ENCODE measurements at places on chromosomes 7 and 10.

DNA sequence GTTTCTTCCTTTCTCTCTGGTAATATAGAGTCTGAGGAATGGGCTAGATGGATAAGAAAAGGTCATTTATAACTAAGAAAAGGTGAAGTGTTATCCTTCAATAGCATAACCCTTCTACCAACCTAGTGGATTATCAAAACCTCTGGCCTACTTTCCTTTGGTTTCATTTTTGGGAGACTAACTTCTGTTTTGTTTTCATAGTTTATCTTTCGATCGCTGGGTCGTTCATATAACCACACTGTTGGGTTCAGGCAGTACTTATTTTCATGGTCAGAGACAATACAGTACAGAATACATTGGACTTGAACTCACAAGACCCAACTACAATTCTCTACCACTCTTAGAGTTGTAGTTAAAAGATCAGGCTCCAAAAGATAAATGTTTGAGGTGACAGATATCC is 86.5 kb downstream of the UBE2H start:
- DNase-seq, result no peak

DNA sequence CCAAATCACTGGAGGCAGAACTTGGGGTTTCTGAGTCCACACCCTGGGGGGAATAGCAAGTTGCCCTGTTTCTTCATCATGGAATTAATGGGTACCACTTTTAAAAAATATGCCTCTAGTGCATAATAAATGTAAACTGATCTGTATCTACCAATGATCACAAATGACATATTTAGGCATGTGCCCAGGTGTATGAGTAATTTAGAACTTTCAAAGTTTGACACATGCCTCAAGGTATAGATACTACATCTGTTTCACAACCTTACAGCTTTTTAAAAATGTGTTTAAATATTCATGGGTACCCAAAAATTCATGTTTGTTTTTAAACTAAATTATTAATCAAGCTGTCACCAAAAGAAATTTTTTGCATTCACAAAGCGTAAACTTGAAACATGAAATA is 226.0 kb downstream of the KIAA1217 start:
- no peak for DNase-seq

DNA sequence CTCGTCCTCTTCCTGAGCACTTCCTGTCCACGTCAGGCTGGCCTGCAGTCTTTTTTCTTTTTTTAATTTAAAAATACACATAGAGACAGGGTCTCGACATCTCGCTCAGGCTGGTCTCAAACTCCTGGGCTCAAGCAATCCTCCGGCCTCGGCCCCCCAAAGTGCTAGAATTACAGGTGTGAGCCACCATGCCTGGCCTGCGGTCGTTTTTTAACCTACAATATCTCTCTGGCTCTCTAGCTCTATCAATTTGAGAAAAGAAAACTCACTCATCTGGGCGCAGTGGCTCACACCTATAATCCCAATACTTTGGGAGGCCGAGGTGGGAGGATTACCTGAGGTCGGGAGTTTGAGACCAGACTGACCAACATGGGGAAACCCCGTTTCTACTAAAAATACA is 4.0 kb upstream of the OAT start:
- DNase-seq, result no peak

DNA sequence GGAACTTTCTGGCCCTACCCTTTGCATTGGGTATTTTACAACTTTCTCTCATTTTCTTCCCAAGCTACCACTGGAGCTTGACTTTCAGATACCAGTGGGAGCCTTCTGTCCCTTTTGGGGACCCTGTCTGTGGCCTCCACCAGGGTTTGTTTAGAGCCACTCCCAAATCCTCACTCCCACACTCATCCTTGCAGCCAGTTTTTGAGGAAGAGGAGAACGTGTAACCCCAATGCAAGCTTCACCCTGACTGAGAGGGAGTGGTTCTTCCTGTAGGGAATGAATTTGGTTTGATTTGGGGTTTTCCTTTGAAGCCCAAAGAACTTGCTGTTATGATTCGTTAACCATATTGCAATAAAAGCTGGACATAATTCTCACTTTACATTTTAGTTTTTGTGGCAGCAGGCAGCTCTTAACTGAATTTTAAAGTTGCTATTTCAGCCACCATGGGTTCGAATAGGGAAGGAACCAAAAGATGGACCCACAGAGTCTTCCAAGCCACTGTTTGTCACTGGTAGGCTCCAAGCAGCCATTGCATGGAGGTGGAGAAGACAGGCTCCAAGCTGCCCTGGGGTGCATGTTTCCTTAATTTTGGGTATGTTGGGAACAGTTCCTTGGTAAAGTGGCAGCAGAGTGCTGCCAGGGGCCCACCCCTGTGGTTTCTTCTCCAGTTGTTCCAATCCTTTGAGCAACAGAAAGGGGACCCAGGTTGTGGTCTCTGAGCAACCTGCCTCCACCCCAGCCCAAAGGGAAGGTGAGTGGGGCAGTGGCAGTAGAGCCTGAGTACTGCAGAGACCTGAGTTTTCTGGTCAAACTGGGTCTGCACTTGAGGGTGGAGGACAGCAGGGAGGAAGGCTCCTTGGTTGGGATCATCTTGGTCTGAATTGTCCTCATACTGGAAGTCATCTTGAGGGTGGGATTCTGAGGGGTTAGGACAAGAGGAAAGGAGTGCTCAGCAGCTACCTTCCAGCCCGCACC is 5.1 kb downstream of the EVX1 start:
- no peak for DNase-seq

GRCh38 chr10:68087685-68088401 is 12.8 kb upstream of the HERC4 start:
- no peak for DNase-seq

- DNase-seq, result no peak
Measured at GRCh38 chr10:132412316-132413192, 15.6 kb downstream of the PWWP2B start.

GRCh38 chr10:85888004-85888403 is 478.6 kb downstream of the GRID1 start:
- DNase-seq, result no peak

DNA sequence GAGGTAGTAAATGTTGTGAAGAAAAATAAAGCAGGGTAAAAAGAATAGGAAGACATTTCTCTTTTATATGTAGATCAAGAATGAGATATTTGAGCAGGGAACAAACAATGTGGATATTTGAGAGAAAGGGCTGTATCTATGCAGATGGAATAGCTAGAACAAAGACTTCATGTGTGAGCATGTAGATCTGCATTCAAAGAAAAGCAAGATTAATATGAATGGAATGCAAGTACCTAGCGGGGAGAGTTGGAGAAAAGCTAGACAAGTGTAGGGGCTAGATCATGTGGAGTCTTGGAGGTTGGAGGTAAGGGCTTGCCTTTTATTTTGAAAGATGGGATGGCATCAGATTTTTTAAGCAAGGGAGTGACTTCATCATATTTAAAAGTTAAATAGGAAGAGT is 27.1 kb downstream of the SHOC2 start:
- no peak for DNase-seq

DNA sequence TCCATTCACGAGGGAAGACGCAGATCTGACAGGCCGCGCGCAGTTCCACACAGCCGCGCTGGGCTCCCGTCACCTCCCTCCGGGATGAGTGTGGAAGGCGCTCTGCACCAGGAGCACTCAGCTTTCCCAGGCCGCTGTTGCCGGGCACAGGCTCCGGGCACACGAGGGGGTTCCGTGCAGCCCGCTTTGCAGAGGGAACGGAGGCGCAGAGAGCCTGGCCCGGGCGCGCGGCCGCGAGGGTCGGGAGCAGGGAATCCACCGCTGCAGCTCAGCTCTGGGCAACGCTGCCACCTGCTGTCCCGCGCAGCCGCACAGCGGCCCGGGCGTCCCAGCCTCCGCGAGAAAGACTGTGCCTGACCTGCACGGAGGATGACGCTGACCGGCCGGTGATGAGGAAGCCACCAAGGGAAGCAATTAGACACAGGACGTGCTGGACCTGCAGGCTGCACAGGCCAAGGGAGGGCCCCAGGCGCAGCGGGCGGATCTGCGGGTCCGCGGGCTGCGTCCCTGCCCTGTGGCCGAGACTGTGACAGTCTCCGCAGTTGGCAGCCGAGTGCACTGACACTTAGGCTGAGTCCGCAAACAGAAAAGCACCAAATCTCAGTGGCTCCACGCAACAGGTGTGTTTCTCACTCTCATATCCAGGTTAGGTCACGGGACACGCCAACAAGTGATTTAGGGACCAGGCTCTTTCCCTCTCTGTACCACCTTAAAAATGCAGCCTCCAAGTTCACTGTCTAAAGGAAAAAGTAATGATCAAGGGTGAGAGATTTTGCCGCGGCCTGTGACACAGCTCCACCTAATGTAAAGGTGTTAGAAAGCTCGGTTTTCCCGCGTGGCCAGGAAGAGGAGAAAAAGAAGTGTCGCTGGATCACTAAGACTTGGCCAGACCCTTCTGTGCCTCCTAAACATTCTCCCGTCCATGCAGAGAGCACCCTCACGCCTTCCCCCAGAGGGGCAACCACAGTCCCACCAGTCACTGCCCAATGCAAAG is 94.5 kb downstream of the SEC61G start:
- DNase-seq, result no peak

GRCh38 chr10:82468453-82468852 is 593.5 kb downstream of the NRG3 start:
- DNase-seq, result no peak

GRCh38 chr10:71747551-71748523 is 25.5 kb downstream of the VSIR start:
- DNase-seq, result no peak

- DNase-seq, result no peak
Measured at GRCh38 chr10:11603741-11604140, 7.7 kb downstream of the USP6NL start.

DNA sequence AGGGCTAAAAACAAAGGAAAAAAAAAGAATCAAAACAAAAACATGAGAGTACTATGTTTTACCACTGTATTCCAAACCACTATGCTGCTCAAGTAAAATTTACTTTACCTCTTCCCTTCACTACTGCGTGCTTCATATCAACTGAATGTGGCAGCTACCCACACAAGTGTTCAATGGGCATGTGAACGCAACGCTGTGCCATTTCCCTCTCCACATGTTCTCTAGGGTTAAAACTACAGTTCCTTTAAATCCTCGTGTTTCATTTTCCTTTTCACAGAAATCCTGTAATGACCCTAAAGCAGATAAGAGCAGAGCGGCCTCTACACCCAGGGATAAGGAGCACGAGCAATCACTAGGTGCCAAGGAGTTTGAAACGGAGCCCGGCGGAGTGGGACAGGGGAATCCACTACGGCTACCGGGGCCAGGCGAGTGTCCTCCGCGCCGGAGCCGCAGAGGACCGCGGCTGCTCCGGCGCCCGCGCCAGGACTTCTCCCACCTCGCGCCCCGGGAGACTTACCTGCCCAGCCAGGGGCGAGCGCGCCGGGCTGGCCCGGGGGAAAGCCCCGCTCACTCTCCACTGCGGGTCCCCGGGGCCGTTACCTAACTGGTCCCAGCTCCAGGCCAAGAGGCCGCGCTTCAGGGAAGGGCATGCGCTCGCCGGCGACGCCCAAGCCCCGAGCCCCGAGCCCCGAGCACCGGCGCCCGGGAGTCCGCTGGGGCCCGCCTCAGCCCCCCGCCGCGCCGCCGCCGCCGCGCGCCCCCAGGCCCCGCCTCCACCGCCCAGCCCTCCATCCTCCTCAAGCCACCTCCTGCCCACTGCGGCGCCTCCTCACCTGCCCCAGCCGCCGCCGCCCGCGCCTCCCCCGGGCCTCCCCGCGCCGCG is 711 bp downstream of the NAMPT start:
- peak; percentile 59 for DNase-seq

DNA sequence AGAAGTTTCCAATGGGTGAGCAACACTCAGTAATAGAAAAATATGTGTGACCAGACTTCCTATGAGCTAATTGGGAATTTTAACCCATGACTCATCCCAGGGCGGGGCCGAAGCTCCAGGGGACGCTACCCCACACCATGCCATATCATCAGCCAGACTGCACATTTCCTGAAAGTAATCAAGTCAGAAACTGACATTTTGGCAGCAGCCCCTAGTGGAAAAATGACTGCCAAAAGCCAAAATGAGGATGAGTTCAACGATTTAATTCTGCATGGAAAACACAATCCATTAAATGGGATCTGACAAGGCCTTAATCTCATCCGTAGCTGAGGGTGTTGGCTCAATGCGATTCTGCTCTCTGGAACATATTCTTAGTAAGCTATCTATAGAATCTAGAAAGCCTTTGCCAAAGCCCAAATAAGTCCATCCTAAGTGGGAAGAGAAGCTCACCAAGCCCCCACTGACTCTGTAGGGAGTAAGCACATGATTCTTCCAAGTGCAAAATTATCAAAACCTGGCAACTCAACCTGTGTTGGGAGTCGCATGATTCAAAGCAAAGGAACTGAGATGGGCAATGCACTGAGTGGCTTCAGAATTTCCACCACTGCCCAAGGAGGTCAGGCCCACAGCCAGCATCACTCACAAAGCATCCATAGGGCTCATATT is 93.1 kb upstream of the PDE1C start:
- no peak for DNase-seq

- DNase-seq, result no peak
Measured at GRCh38 chr7:49398746-49399145, 374.7 kb upstream of the VWC2 start.

GRCh38 chr7:30162133-30162532 is 27.3 kb downstream of the MTURN start:
- no peak for DNase-seq

- no peak for DNase-seq
Measured at GRCh38 chr10:62638062-62638477, 166.4 kb upstream of the ADO start.

DNA sequence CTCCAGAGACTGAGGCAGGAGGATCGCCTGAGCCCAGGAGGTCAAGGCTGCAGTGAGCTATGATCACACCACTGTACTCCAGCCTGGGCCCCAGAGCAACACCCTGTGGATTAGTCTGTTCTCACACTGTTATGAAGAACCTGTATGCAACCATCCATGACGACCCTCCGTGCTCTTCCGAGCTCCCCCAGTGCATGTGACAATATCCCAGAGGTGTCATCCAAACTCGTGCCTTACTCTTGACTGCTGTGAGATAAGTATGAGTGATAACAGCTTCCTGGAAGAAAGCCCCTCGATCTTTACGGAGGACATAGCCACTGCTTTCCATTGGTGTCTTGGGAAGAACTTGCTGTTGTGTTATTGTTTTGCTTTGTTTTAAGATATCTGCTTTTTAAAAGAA is 591.9 kb downstream of the GALNT17 start:
- DNase-seq, result no peak

DNA sequence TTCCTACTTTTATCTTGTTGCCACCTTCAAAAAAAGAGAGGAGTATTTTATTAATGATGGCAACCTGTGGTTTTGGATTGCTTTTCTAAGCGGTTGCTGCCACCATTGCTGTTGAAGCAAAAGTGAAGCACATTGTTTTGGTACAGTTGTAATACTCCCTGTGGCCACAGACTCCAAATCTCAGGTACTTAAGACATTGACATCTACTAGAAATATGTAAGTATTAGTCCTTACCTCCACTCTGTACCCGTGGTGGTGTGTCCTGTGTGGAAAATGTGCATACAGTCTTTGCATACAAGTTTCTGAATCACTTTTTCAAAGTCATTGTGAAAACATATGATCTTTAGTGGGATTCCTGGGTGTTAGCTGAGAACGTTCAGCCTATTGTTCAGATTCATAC is 85.7 kb downstream of the ANLN start:
- DNase-seq, result no peak

- no peak for DNase-seq
Measured at GRCh38 chr10:123909426-123909825, 17.8 kb upstream of the CPXM2 start.
